ENCODE measurements at places on chromosomes 3 and 15. TPM values are rescaled to one million over a fixed set of nuclear protein-coding genes. Genes with fewer than 3 reads are reported as not detected.
A peak's percentile ranks its signal among the peaks of the same experiment; 100 is the strongest.

- no peak for DNase-seq
These were observed 63.7 kb upstream of the SENP5 start for GRCh38 chr3:196803891-196804468.

DNA sequence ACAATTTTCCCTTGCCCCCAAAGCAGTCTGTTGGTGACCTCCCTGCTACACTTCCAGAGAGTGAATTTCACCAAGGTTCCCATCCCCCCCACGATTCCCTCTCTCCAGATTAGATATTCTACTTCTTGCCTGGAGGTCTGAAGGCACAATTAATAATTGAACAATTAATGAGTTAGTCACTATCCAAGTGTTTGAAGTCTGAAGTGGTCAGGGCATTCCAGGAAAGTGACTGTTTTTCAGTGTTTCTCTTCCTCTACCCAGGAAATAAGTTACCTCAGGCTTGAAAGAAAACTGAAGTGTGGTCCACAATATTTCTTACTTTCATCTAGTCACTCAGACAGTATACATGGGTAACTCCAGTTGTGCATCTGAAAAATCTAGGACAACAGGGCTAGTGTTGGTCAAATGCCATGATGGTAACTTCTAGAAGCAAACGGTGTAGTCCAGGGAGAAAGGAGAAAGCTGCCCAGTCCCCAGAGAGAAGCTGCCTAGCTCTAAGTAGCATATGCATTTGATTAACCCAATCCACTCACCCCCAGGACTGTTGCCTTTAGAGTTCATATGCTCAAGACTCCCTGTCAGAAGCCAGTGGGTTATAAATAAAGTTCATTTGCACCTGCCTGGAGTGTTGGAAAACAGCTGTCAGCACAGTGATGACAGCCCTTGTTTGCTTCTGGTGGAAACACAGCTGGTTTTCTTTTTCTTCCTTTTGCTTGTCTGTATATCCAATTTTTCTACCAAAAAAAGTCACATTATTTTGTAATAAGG is 2.3 kb upstream of the TM4SF4 start:
- no peak for DNase-seq

- DNase-seq: no peak
These were observed 5.3 kb upstream of the ZNF770 start for GRCh38 chr15:34993412-34993811.

DNA sequence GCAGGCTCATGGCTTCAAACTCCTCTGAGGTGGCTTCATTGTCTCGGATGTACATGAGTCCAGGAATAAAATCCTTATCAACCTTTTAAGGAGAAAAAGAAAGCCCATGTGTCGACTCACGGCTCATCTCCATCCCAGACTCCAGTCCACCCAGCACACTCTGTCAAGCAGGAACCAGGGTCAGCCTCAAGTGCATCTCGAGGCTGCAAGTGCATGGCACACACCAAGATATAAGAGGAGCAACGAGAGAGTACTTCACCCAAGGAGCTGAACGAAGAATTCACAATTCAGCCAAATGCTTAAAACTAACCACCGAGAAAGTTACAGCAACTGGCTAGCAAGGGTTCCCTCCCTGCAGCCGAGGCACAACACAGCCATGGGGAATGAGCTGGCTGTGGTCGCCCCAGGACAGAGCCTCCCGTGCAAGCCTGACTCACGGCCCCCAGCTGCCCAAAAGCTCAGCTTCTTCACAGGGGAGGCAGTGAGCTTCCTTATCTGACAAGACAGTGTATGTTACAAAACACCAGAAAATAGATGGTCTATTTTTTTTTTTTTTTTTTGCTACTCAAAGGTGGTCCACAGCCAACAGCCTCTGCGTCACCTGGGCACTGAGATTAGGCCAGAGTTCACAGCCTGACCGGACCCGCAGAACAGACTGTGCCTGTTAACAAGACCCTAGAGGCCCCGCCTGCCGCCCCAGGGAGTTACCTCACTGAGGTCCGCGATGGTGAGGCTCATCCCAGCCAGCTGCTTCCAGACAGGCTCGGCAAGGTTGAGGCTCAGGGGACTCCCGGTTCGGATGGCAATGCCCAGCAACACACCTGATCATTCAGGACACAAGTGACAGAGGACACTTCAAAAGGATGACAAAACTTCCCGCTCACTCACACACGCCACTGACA is 15.9 kb upstream of the OCA2 start:
- DNase-seq: no peak

GRCh38 chr3:58200846-58201355 is 9.9 kb downstream of the DNASE1L3 start:
- DNase-seq: no peak

- DNase-seq: no peak
These were observed 2.0 kb downstream of the PPP1R14D start for GRCh38 chr15:40826423-40827075.

DNA sequence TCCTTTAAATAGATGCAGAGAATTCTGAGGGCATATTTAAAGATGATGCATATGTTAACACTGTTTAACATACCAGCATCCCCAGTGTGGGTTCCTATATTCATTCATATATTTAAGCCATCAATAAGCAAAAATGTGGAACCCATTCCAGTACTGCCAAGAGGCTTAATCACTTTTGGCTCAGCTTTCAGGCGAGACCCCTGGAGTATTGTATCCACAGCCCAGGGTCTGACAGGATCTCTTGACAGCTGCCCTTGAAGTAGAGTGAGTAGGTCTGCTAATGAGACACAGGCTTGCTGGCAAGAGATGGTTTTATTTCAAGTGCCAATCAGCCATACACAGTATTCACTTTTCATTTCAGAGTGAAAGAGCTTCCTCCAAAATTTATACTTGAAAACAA is 367.3 kb downstream of the OCA2 start:
- no peak for DNase-seq

DNA sequence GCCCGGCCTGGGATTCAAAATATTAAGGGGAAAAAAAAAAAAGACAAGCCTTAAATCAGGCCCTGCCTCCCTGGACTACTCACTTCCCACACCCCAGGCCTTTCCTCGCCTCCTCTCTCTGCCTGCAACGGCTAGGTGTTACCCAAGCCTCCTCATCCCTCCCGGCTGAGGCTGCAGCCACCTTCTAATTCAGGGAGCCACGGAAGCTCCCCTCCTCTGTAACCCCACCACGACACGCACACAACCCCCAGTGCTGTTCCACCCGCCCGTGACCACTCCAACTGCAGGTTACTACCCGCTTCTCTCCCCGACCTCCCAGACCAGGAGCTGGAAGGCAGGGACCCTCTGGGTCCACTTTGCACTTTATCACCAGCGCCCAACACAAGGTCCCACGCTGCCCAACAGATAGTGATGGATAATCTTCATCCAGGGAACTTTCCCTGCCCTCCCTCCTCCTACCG is 936 bp downstream of the KIF7 start:
- no peak for DNase-seq

- DNase-seq: no peak
These were observed 18.4 kb upstream of the RHCG start for GRCh38 chr15:89514596-89515406.

DNA sequence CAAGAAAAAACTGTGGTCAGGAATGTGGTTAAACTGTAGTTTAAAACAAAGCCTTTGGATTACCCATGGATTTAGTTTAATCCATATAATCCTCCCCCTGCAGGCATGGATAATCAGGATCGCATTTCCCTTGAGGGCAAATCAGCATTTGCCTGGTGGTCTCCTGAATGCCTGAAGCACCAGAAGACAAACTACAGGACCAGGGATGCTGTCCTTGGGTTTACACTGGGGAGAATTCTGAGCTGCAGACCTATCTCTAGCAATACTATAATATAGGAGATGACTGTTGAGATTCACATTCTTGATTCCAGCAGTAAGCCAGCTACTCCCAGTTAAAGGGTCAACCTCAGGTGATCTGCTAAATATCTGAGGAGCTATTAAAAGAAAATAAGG is 10.6 kb downstream of the PIK3CB start:
- peak; percentile 64 for DNase-seq

- peak; percentile 0 for DNase-seq
These were observed 313.4 kb downstream of the CNTN3 start for GRCh38 chr3:74301056-74301455.

GRCh38 chr3:18812316-18812715 is 336.0 kb upstream of the KCNH8 start:
- no peak for DNase-seq

DNA sequence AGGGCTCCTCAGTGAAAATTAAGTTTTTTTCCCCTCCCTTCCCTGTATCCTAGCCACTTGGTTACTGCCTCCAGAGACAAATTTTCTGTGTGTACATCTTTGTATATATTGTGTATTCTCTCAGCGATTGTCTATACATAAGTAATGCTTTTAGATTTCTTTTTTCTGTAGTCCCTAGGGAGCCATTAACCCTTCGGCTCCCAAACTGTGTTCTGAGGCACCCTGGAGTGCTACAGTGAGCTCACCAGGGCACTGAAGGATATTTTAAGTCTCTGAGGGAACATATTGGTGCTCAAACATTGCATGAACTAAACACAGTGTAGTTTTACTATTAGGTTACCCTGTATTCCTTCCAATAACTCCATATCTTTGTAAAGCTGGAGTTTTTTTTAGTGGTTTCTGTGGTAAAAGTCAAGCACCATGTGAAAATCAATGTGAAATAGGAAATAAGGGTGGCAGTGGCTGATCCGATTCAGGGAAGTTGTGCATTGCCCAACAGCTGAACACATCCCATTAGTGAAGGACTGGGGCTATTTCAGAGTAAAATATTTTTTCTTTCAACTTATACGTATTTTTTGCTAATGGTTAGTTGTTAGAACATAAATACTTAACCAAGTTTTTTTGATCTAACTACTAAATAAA is 43.0 kb downstream of the USP13 start:
- peak; percentile 47 for DNase-seq

- no peak for DNase-seq
These were observed 812 bp downstream of the P4HTM start for GRCh38 chr3:48990636-48991469.

GRCh38 chr3:73774645-73775044 is 149.9 kb upstream of the PDZRN3 start:
- DNase-seq: no peak

GRCh38 chr15:51128701-51129100 is 34.0 kb upstream of the TNFAIP8L3 start:
- DNase-seq: no peak

DNA sequence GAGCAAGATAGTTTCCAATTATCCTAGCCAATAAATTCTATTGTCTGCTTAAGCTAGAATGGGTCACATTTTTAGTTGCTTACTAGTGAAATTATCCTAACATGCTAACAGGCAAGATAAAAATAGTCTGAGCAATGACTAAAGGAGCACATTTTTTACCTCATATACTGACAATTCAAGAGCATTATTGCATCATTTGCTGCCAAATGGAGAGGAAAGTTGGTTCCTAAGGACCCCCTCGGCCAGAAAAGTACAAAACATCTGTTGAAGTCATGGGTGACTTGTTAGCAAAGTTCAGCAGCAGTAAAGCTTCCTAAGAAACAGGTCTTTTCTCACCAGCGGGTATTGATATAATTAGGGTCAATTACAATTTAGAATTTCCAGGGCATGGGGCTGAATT is 1001.0 kb downstream of the FHIT start:
- DNase-seq: no peak

DNA sequence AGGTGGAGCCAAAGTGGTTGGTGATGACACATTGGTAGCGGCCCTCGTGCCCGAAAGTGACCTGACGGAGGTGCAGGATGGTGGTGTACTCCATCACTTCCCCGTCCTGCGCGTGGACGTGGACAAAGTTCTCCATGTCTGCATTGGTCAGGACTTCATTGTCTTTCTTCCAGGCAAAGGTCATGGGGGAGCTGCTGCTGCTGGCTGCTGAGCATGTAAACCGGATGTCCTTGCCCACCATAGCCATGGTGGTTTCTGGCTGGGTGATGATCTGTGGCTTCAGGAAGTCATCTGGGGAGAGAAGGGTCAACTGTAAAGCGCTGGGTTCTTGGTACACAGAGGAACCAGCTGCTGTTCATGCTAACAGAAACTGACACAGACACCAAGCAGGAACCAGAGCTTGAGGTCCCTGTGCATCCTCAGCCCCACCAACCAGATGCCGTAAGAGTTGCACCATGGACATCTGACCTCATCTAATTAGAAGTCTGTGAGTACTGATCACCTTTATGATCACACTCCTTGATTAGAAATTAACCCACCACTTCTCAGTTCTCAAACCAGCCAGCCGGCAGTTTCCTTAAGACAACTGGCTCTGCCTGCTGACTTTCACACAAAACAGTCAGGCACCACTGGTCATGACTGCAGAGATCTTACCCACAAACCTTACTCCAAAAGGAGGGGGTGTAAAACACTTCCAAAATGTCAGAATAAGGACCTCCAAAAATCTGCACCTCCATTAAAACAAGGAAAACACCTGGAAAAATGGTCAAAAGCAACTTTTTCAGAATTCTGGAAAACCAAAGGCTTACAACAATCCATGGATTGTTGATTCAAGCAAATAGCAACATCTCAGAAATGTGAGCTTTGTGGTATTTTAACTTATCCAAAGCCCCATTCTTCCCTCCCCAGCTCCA is 114.6 kb downstream of the LRIG1 start:
- no peak for DNase-seq

DNA sequence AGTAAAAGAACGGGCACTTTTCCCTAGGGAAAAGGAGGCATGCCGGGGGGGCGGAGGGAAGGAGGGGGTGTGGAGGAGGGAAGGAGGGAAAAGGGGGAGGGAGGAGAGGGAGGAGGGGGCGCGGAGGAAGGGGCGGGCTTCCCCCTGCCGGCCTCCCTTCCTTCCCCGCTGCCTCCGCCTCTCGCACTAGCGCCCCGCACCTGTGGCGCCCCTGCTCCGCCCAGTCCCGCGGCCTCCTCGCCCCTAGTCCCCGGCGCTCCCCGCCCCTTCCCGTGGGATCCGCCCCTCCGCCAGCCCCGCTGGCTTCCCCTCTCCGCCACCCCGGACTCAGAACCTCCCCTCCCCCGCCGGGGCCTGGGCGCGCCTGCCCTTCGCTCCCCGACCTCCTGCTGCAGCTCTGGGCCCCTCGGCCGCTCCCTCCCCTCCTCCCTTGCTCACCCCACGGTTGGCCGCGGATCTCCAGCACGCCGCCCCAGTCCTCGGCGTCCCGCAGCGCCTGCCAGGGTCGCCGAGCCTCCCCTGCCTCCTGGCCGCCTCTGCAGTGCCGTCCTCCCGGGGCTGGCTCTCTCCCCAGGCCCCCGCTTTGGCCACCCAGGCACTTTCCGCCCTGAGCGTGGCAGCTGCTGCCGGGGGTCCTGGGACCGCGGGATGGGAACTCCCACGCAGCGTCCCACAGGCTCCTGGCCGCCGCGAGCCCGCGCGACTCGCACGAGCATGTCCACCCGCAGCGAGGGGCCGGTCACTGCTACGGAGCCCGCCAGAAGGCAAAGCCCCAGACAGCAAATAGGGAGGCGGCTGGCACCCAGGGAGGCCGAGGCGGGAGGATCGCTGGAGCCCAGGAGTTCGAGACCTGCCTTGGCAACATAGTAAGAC is 147.4 kb downstream of the TJP1 start:
- peak; percentile 57 for DNase-seq

Gene CNTN3
- 2.6 TPM for total RNA-seq

Gene SLMAP
- total RNA-seq: 32.4 TPM

Gene DNAH12
- not detected for total RNA-seq

Gene PLSCR2
- total RNA-seq: not detected

All from A673 (cell line).